ENCODE measurements at places on chromosomes 2 and 18. TPM values are rescaled to one million over a fixed set of nuclear protein-coding genes. Genes with fewer than 3 reads are reported as not detected.

The PID1 gene
- 26.2 TPM for total RNA-seq

The CHN1 gene
- 91.6 TPM for total RNA-seq

The ERFE gene
- 1.7 TPM for total RNA-seq

The ZC3H6 gene
- total RNA-seq, result 11.2 TPM

The PCGF1 gene
- 17.4 TPM for total RNA-seq

The CYRIA gene
- 0.15 TPM for total RNA-seq

The PPIG gene
- 40.6 TPM for total RNA-seq

The ESPNL gene
- total RNA-seq, result 0.52 TPM

The INHA gene
- 0.50 TPM for total RNA-seq

The LAMA1 gene
- total RNA-seq, result 1.2 TPM

The TXNDC2 gene
- 0.31 TPM for total RNA-seq

The SKA1 gene
- total RNA-seq, result 7.6 TPM

The RSAD2 gene
- total RNA-seq, result 8.9 TPM

The LRATD1 gene
- 18.2 TPM for total RNA-seq

The NOSTRIN gene
- total RNA-seq, result 0.26 TPM

The TWIST2 gene
- total RNA-seq, result not detected

GRCh38 chr18:46574000-46574742, 82.8 kb downstream of the LOXHD1 start:
- ATAC-seq, result no peak

GRCh38 chr2:227865291-227865690, 6.1 kb upstream of the DAW1 start:
- no peak for ATAC-seq

DNA sequence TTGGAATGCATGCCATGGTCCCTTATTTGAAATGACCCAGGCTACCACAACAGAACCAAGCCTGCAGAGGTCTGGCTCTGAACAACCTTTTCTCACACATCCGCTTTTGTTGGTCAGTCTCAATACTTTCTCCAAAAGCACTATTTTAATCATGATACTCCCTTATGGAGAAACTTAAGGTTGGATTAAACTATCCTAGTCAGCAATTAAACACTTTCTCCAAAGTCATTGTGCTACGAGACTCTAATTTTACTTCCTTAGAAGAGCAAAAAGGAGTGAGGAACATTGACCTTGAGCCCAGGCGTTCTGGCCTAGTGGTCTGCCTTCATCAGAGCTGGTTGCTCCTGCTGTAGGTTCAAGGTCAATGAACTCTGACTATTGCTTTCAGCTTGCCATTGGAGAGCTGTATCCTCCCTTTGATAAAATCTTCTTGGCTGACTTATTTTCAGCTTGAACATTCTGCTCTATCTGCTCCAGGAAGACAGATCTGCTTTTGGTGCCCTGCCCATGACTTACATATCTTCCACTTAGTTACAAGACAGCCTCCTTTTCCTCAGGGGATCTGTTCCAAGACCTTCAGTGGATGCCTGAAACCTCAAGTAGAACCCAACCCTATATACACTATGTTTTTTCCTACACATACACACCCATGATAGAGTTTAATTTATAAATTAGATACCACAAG, 91.2 kb downstream of the NCKAP5 start:
- ATAC-seq, result no peak

DNA sequence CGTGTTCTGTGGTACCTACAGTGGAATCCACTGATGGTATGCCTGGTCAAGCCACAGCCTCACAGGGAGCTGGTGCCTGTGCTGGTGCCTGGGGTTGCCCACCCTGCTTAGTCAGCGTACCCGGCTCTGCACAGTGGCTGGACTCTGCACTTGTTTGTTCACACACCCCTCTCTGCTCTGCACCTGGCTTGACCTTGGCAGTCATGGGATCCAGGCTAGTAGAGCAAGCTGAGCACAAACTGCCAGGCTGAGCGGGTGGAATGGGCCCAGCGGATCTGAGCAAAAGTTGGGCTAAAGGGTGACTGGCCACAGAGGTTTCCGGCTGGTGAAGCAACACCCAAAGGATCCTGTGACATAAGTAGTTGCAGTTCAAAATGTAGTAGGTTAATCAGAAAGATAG, 163.5 kb downstream of the CDH19 start:
- no peak for ATAC-seq

GRCh38 chr2:117714745-117715417, 99.6 kb upstream of the DDX18 start:
- peak; percentile 51 for ATAC-seq

GRCh38 chr2:125364192-125364983, 1291.6 kb upstream of the GYPC start:
- ATAC-seq, result peak; percentile 89

GRCh38 chr2:238548902-238549462, 122.3 kb downstream of the ASB1 start:
- ATAC-seq, result no peak

DNA sequence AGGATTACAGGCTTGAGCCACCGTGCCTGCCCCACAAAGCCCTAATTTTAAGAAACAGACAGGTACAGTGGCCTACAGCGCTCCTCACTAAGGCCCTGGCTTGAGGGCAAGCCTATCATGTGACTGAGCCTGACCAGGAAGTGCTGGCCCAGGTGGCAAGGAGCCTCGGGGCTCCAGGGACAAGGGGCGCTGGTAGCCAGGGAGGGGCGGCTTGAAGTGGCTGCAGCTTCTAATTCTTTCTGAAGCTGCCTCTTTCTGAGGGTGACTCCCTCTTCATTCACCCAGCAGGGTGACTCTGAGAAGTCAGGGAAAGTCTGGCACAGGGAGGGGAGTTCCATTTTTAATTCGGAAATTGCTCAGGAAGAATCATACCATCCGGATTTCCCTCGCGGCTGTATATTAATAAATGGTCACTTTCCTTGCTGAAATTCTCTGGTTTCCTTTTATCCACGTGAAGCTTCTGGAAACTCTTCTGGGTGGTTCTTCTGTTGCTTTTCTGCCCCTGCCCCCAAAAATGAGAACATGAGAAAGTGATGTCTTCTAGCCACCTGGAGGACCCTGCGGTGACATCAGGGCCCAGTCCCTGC, 115.7 kb downstream of the FAM210A start:
- ATAC-seq, result no peak

DNA sequence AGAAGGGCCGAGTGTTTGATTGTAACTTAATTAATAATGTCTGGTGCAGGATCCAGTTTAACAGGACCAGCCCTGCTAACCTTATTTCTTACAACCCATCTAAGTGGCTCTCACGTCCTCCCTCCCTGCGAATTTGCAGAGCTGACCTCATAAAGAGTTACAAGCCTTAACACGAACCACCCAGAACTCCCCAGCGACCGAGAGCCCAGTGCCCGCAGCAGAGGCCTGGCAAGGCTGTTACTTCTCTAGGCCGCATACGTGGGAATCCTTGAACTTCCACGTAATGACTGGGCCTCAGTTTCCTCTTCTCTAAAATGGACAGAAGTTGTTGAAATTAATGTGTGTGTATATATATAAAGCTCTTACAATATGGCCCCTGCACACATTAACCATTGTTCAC, 55.5 kb downstream of the PXDN start:
- no peak for ATAC-seq

DNA sequence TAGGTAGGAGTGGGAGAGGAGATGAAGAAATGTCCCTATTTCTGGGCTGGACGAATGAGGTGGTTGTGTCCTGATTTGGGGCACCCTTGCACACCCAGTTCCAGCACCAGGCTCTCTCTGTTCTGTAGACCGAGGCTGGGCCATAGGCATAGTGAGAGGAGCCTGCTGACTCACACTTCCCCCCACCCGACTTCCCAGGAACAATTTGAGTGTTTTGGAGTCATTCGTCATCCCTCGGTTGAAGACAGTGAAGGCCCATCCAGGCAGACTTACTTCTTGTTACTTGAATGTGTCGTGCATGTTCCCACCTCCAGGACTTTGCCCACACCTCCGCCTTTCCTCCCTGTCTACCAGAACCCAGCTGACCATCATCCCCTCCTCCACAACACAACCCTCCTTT, 179.1 kb downstream of the HAUS1 start:
- no peak for ATAC-seq

- no peak for ATAC-seq
These were observed 43.1 kb upstream of the CWC22 start for GRCh38 chr2:180050246-180050645.

DNA sequence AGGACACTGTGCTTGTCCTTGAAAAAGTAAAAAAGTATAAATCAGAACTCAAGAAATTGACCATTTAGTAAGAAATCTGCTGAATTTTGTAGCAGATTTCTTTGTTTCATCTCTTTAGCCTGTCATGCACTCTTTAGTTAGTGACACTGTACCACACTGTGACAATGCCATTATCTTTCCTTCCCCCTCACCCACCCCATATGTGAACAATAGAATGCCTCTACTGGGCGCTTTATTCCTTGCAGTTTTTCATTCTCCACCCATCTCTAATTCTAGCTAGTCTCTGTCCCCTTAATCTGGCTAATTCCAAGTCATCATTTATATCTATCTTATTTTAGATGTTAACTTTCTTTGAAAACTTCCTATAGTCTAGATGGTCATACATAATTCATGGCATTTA, 241.0 kb downstream of the LRP1B start:
- no peak for ATAC-seq

GRCh38 chr2:102041351-102041750, 49.6 kb downstream of the IL1R2 start:
- ATAC-seq, result no peak

- ATAC-seq, result no peak
These were observed 7.4 kb downstream of the HDAC4 start for GRCh38 chr2:239393388-239393940.

DNA sequence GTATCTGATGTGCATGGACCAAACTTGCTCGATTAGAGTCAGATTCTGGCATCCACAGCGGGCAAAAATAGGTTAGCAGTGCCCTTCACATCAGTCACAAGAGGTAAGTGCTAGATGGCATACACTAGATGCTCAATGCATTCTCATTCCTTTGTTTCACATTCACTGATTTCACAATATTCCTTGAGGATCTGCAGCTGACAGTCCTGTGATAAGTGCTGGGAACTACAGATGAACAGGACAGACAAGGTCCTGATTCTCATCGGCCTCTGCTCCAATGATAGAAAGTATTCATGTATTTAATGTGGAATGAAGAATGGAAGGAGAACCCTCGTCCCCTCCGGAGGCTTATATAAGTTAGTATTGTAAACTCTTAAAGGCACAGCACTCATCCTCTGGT, 96.8 kb upstream of the SERPINE2 start:
- no peak for ATAC-seq

- ATAC-seq, result no peak
These were observed 151.1 kb downstream of the MBP start for GRCh38 chr18:76981396-76981968.

- ATAC-seq, result no peak
These were observed 63.5 kb upstream of the RASGRP3 start for GRCh38 chr2:33412920-33413319.

GRCh38 chr18:58491113-58491696, 137.7 kb downstream of the ALPK2 start:
- no peak for ATAC-seq

GRCh38 chr2:197011801-197012641, 85.5 kb upstream of the PGAP1 start:
- peak; percentile 56 for ATAC-seq

- no peak for ATAC-seq
These were observed 62.9 kb upstream of the ZEB2 start for GRCh38 chr2:144582651-144583380.

DNA sequence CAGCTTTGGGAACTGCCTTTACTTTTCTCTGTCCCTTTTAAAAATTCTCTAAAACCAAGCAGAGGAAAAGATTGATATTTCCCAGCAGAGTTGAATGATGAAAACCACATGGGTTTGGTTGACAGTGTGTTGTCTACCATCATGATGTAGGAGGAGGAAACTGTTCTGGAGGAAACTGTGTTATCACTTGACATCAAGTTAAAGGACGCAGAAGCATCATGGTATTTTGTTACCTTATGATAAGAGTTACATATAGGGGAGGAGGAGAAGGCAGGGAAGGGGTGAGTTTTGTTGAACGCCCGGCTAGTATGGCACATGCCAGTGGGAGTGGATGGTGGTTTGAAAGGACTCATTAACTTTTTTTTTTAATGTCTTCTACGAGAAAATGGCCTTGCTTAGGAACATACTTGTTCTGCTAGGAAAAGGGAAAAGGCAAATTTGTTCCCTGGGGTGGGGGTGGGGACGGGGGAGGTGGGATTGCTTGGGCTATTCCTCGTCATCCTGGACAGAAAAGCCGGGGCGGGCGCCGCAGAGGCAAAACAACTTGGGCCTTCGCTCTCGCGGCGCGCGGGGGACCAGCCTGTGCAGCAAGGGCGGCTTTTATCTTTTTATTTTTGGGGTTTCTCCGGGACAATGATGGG, 766 bp downstream of the TMEM17 start:
- no peak for ATAC-seq

- no peak for ATAC-seq
These were observed 26.1 kb upstream of the SPTBN1 start for GRCh38 chr2:54429811-54430551.

DNA sequence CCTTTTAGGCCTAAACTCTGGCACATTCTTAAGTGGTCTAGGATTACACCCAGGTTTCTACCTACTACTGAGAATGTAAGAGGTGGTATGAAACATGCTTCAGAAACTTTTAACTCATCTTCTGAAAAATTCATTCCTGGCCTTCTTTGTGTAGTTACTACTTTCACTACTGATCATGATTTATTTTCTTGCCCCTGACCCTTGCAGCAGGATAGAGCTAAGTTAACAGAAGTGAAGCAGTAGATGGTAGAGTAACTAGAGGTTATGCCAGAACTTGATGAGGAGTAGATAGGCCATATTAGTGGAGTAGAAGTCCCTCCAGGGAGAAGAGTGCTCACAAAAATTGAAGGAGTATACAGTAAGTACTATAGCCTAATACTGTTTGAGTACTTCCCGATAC, 75.5 kb upstream of the MSTN start:
- no peak for ATAC-seq

GRCh38 chr2:197777823-197778407, 7.2 kb downstream of the BOLL start:
- ATAC-seq, result no peak

- peak; percentile 76 for ATAC-seq
These were observed 11.4 kb upstream of the MAPRE2 start for GRCh38 chr18:35029770-35030169.

- peak; percentile 92 for ATAC-seq
These were observed at the start of gene DCTN1 for GRCh38 chr2:74379851-74380789. Gene DCTN1, minus strand, starts transcription at chr2:74380311. Its CDS starts 274 bp downstream, at chr2:74380037.

DNA sequence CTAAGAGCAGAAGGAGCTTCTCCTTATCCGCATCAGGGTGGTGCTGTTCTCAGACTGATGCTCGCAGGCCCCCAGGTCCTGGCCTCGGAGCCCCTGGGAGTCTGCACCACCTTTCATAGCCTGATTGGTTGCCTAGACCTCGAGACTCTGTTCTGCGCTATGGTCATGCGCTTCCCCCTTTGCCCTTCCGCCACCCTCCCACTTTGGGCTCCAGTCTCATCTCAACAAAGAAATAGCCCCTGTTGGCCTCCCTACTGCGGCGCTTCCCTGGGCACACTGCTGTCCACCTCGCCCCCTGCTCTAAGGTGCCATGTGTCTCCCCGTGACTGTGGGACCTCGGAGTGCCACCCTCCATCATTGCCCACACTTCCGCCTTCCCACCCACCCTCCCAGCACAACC, 102.9 kb upstream of the TWIST2 start:
- ATAC-seq, result no peak
